Right forelimb (tissue), 1 donor: ENCODE measurements at places on chromosomes 12 and 14.

DNA sequence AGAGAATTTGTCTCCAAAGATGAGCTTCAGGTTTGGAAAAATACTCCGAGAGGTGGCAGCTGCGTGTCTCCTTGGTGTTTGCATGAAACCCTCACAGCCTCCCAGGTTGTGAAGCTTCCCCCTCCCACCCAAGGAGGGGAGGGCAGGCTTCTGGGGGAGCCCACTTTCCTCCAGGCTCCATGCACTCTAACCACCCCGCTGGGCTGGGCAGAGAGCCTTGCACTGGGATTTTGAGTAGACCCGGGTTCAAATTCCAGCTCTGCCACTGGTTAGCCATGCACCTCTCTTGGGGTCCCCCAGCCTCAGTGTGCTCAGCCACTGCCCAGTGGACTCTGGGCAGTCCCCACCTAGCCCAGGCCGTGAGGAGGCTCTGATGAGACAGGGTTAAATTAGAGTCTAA lies 4.3 kb upstream of the DLK1 start:
- no peak for DNase-seq

DNA sequence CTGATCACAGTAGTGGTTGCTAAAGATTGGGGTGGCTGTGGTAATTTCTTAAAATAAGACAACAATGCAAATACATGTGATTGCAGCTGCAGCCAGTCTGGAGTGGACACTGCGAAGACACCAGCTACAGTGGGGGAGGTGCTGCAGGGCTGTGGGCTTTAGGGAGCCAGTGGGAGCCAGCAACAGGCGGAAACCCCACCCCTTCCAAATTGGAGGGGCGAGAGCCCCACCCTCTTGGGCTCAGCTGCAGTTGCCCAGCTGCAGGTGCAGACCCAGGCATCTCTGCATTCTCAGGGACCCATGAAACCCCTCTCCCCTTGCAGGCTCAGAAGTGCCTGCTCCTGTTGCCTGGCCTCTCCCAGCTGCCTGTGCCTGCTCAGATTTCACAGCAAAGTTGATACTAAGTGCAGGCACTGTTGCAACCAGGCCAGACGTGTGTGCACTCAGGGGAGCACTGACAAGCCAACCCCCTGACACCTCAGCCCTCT lies 104.8 kb downstream of the MYF5 start:
- DNase-seq = no peak

DNA sequence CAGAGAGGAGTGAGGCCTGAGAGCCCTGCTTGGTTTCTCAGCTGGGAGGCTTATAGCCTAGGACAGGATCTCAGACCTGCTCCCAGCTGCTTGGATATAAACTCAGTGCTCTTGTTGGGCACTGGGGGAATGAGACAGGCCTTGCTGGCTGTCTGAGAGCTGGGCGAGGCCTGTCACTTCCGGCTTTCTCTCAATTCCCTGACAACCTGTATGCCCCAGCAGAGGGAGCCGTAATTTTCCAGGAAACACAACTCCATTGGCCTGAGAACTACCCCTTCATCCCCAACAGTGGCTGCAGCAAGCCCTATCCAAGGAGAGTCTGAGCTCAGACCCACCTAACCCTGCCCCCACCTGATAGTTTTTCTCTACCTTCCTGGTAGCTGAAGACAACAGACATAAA lies 258.3 kb upstream of the STXBP6 start:
- DNase-seq = no peak

DNA sequence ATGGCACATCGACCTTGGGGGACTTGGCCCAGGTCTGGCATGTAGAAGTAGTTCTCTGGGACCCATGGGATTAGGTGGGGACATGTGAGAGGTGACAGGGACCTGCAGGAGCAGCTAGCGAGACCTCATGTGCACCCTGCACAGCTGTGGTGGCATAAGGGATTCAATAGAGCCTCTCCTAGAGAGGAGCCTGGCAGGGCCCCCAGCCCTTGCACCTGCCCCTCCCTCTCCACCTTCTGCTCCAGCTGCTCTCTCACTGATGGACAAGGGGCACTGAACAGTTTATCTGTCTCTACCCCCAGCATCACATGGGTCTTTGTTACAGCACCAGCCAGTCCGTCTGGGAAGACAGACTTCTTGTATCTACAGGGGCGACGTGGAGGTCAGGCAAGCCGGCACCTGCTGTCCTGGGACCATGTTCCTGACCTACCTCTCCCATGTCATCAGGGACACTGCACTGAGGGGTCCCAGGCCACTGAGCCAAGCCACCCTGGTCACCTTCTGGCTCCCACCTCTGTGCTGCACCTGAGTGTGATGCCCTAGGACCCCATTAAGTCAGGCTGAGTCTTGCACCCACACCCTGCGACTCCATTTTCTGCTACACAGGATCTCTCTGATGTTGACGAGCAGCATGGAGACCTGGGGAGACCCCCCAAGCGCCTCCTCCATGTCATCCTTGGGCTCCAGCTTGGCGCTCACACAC lies 32.6 kb downstream of the DDX11 start:
- DNase-seq = no peak

GRCh38 chr12:24378548-24379407 lies 429.3 kb upstream of the SOX5 start:
- DNase-seq = no peak

DNA sequence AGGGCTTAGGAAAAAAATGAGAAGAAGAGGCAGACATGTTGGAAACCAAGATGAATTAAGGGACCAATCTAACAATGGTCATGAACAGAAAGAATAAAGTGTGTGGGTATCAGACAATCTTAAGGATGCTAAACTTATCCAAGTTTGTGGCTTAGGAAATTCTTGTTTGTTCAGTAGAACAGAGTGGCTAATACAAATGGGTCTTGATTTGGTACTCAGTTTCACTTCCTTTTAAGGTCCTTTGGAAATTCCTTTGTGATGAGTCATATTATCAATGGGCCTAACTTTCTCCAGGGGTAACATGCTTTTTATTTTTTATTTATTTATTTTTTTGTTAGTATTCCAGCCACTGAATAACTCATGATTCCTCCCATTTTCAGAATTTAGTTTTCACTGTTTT lies 1154.7 kb upstream of the FLRT2 start:
- no peak for DNase-seq

DNA sequence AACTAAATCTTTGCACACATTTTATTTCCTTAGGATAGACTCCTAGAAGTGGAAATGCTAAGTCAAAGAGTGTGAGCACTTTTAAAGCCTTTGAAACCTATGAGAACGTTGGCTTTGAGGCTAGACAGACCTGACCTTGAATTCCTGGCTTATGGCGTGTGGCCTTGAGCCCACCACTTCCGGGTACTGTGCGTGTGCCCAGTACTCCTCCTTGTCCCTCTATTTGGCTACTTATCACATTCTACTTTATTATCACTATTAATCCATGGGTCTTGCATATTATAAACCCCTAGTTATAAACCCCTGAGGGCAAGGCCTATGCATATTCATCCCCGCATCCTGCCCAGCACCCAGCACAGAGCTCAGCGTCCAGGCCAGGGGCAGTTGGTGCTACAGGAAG lies 26.0 kb upstream of the CD27 start:
- no peak for DNase-seq

DNA sequence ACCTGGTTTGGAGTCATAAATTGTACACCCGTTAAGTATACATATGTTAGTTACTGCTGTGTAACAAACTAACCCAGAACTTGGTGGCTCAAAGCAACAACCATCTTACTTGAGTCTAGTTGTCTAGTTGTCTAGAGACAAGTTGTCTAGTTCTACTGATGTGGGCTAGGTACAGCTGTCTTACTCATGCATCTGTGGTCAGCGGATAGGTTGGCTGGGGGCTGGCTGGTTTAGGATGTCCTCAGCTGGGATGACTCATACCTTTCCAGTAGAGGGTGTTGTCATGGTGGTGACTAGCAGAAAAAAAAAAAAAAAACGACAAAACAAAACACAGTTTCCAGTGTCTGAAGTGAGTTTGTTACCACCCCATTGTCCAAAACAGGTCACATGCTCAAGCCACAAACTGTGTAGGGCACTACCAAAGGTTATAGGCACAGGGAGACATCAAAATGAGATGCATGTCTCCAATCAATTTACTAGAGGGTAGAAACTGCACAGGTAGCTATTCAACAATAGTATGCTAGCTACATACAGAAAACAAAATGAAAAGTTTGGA lies 680.3 kb downstream of the MED13L start:
- no peak for DNase-seq

GRCh38 chr14:69259527-69260189 lies at the start of gene GALNT16:
GALNT16 (plus strand) TSS chr14:69260158; CDS start chr14:69260291, 133 bp downstream.
- DNase-seq = peak; percentile 65

GRCh38 chr12:56315249-56315621 lies 553 bp downstream of the CNPY2 start:
- DNase-seq = peak; percentile 56

DNA sequence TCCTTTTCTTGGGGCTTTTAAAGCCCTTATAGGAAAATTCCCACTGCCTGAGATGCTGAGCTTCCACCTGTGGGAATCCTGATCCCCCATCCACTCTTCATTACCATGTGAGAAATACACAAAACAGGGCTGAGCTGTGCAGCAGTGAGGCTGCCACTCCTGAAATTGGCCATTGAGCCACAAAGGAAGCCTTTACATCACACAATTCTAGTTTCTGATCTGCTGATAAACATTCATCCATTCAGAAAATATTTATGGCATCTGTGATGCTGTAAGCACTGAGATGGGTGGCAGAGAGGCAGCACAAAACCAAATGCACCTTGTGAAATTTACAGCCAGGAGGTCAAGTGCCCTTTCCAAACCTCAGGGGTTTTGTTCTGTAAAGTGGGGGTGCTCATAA lies 26.2 kb upstream of the CMKLR1 start:
- DNase-seq = no peak

DNA sequence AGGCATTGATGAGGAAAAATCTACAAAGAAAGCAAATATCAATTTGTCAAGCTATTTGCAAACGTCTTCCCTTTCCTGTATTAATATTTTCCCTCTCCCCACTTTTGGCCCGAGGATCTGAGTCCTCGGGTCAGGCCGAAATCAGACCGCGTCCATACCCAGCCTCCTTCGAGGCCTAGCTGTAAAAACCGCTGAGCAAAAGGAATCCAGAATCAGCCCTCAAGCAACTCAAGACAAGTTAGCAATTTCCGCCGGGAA lies 353 bp upstream of the MAPK1IP1L start:
- DNase-seq = no peak

DNA sequence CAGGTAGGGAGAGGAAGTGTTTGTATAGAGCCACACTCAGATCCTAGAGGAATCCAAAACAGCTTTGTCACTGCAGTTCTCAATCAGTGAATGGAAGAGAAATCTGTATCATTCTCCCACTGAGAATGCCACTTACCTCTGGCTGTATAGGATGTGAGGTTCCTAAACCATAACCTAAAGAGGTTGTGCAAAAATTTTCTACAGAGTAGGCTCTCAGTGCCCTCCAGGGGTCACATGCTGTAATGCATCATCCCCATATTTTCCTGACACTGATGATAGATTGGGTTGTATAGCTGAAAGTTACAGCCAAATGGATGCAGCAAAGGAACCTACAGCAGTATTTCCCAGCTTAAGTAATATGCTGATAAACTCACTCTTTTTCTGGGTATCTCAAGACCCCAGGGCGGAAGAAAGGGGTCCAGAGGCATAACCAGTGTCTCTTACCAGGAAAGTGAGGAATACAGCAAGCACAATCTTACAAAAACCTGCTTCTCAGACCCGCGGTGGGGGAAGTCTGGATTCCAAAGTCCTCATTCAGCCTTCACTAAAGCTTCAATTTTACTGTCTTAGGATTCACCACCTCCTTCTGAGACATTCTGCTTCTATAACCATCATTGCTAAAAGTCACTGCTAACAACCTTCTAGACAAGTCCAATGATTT lies 3.8 kb downstream of the BCDIN3D start:
- peak; percentile 54 for DNase-seq

GRCh38 chr12:103493199-103493598 lies 2.6 kb downstream of the C12orf42 start:
- no peak for DNase-seq

DNA sequence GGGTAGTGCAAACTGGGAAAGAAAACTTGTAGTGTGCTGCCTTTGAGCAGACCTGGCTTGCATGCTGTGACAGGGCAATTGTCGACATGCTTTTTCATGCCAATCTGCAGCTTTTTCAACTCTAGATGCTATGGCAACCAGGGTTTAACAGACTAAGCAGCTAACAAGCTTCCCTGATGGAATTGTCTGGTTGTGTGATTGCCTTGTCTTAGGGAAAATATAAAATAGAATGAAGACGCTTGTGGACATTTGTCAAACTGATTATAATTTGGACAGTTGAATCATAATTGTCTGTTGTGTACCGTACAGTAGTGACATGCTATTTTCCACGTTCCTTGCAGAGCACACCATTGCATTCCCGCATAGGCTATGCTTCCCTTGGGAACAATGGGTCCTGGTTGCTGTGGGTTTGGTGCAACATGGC lies 113.0 kb downstream of the FOXG1 start:
- DNase-seq = no peak

- peak; percentile 56 for DNase-seq
Observed at GRCh38 chr12:128969480-128970055, 116.3 kb downstream of the GLT1D1 start.

GRCh38 chr12:62632411-62632918 lies 165.8 kb downstream of the MON2 start:
- peak; percentile 80 for DNase-seq

GRCh38 chr12:82523996-82524395 lies 162.7 kb upstream of the TMTC2 start:
- DNase-seq = no peak

DNA sequence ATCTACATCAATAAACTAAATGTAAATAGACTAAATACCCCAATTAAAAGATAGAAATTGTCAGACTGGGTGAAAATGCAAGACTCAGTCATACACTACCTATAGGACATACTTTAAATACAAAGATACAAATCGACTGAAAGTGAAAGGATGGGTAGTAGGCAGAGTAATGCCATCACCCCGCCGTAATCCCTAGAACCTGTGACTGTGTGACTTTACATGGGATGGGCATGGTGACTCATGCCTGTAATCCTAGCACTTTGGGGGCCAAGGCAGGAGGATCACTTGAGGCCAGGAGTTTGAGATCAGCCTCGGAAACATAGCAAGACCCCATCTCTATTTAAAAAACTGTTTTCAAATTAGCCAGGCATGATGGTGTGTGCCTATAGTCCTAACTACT lies 2.6 kb upstream of the EVL start:
- DNase-seq = no peak

GRCh38 chr14:70257526-70257925 lies 68.8 kb upstream of the SLC8A3 start:
- no peak for DNase-seq

- no peak for DNase-seq
Observed at GRCh38 chr14:71142375-71143038, 235.2 kb downstream of the PCNX1 start.

DNA sequence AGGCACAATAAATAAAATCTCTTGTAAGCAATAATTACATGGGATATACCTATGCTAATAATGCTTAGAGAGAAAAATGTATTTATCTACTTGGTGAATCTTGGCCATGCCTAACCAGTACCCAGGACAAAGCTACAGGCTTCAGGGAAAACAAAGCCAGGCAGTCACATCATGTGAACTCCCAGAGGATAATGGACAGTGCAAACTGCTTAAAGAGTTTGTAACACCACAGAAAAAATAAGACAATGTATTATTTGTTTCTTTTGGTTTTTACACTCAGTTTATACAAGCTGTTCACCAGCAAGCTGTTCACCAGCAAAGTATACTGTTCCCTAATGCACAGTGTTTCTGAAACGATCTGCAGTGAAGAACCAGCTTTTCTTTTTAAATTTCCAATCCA lies 38.0 kb downstream of the DICER1 start:
- no peak for DNase-seq

- no peak for DNase-seq
Observed at GRCh38 chr14:33689680-33690079, 261.2 kb downstream of the EGLN3 start.
